MG63 (cell line): ENCODE measurements at places on chromosomes 5 and 9. TPM values are rescaled to one million over a fixed set of nuclear protein-coding genes. Genes with fewer than 3 reads are reported as not detected.

Gene ANKRD20A1
- total RNA-seq = not detected in 2 replicates

DNA sequence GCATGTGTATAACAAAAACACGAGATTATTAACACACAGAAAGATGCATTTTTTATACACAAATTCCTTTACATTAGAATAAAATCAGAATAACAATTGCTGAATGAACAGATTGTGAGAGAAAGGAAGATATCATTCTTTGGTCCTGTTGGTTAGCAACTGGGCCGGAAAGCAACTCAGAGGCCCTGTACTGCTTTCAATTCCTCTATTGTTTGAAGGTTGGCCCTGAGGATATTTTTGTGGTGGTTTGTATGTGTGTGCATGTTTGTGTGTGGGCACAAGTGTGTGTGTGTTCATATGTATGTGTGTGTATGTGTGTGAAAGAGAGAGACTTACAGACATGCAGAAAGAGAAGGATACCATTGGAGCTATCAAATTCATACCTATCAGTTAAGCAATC lies 356.8 kb upstream of the DMAC1 start:
- DNase-seq = no peak

DNA sequence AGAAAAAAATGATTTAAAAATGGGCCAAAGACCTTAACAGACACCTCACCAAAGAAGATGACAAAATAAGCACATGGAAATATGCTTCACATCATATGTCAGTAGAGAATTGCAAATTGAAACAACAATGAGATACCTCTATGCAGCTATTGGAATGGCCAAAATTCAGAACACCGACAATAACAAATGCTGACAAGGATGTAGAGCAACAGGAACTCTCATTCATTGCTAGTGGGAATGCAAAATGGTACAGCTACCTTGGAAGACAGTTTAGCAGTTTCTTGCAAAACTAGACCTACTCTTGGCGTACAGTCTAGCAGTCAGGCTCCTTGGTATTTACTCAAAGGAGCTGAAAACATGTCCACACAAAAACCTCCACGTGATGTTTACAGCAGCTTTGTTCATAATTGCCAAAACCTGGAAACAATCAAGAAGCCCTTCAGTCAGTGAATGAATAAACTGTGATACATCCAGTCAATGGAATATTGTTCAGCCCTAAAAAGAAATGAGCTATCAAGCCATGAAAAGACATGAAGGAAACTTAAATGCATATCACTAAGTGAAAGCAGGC lies 10.5 kb upstream of the MVB12B start:
- DNase-seq = no peak

GRCh38 chr5:50856401-50857119 lies 190.1 kb downstream of the PARP8 start:
- no peak for DNase-seq

Gene LRRC19
- not detected in 2 replicates for total RNA-seq

DNA sequence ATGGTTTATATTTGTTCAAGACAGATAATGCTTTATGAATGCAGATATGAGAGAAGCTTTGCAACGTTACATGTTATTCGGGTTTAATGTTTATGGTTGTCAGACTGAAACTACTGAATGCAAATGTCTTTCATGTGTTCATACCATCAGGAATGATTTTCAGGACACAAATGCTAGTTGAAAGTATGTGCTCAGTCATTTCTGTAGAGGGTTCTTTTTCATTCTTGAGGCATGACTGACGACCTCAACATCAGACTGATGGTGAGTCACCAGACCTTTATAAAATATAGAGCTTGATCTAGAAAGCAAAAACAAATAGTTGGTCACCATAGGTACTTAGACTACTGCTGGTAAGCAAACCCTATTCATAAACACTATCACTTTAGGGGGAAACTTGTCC lies 287.3 kb upstream of the NUDT12 start:
- DNase-seq = no peak

Gene FGF1
- 0.57 and 1.1 TPM in 2 replicates for total RNA-seq

DNA sequence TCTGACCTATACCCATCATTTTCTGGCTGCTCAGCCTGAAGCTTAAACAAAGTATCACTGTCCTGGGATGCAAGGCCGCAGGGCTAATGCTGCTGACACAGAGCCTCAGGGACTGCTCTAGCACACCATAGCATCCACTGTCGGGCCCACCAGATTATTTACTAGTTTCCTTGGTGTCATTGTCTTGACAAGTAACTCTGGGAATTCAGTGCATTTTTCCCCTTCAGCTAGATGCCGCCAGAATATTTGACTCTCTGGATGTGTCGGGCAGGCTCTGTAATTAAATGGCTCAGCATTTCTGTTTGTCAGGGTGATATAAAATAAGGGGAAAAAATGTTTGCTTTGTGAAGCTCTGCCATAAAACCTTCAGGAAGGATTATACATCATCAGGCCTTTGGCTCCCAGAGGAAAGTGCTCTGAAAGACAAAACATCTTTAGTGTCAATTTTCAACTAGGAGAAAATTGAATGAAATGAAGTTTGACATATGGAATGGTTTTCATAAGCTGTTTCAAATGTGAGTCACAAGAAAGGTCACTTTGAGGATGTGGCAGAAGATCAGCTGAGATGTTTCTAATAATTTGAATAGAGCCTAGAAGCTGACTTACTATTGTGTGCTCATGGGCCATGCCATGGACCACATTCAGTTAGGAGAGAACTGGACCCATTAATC lies 350.1 kb downstream of the TMEM232 start:
- no peak for DNase-seq

- DNase-seq = no peak
These were observed 87.5 kb downstream of the SECISBP2 start for GRCh38 chr9:89405826-89406225.

Gene SPINK5
- total RNA-seq = not detected in 2 replicates

Gene CYSRT1
- total RNA-seq = 0.89 and 1.5 TPM in 2 replicates

DNA sequence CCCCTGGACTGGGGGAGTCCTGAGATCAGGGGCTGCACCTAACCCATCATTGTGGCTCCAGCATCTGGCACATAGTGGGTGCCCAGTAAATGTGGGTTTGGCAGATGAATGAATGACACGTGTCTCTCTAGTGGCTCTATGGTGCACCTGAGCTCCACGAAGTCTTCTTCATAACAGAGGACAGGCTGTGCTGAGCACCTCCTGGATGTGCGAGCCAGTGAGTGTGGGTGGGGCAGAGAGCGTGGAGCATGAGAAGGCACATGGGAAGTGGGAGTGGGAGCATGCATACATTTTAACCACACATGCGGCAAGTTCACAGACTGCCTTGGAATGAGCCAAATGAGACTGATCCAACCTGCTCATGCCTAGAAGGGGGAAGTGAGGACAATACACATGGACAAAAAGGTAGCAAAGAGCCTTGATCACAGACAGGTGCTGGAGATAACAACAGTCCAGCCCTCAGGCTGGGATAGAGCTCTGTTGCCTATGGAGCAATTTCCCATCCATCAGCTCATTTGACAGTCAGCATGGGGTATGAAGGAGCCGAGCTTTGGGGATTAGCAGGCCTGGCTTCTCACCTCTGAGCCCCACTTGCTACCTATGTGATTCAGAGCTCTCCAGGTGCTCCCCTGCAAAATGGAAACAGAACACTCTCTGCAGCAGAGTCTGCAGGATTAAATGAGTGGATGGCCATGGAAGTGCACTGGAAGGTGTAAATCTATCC lies 76.2 kb upstream of the TBC1D2 start:
- no peak for DNase-seq

Gene GFI1B
- not detected in 2 replicates for total RNA-seq

DNA sequence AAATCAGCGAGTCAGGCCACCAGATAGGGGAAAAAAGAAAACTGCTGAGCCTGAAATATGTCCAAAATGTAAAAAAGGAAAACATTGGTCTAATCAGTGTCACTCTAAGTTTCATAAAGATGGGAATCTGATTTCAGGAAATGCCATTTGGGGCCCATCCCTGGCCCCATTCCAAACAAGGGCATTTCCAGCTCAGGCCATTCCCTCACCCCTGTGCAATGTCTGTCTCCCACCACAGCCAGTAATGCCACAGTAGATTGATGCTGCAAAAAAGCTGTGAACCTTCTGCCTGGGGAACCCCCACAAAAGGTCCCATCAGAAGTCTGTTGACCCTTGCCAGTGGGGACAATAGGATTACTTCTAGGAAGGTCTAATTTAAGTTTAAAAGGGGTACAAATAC lies 199.6 kb downstream of the YTHDC2 start:
- DNase-seq = no peak

Gene EFNA5
- 0.56 and 0.79 TPM in 2 replicates for total RNA-seq
